Fibroblast of pulmonary artery (primary cell): ENCODE measurements at places on chromosomes 1 and 21.

DNA sequence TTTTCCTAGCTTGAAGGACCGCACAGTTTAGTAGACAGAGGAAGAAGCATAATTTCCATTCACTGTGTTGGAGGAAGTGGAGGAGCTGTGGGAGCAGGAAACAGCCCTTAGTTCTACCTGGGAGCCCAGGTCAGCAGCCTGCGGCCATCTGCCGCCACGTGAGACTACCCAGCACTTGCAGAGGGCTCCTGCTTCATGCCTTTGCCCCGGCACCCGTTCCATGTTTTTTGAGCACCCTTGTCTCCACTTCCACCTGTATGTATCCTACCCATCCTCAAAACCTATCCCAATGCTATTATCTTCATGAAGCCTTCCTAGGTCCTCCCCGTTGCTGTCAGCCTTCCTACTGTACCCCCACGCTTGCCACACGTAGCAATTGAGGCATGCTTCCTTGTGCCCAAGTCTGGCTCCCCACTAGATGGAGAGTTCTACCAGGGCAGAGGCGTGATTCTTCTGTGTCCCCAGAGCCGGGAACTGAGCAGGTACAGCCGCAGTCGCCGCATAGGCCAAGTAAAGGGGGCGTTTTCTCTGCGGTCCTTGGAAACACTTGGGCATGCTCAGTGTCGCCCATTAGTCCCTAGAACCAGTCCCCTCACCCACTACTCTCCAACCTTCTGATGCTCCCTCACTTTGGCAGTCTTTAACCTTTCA is 1.9 kb downstream of the SLC6A9 start:
- DNase-seq: no peak

GRCh38 chr1:202564958-202565495 is 145.2 kb downstream of the SYT2 start:
- DNase-seq: no peak

- peak; percentile 73 for DNase-seq
These were observed 6.9 kb upstream of the CGN start for GRCh38 chr1:151504252-151504651.

GRCh38 chr1:206415942-206416341 is 54.3 kb upstream of the IKBKE start:
- no peak for DNase-seq

GRCh38 chr1:218904416-218904815 is 269.3 kb upstream of the LYPLAL1 start:
- DNase-seq: peak; percentile 69

DNA sequence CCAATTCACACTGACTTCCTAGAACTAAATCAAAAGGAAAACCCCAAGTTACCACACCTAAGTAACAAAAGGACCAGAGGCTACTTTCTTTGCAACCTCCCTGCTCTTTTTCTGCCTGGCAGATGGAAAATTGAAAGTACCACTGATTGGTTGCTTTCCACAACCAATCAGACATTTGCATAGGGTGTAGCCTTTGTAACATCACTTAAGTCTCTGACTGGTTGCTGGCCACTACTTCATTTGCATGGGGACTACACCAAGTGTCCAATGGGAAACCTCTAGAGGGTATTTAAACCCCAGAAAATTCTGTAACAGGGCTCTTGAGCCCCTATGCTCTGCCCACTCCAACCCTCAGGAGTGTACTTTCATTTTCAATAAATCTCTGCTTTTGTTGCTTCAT is 365.0 kb downstream of the LTN1 start:
- no peak for DNase-seq

DNA sequence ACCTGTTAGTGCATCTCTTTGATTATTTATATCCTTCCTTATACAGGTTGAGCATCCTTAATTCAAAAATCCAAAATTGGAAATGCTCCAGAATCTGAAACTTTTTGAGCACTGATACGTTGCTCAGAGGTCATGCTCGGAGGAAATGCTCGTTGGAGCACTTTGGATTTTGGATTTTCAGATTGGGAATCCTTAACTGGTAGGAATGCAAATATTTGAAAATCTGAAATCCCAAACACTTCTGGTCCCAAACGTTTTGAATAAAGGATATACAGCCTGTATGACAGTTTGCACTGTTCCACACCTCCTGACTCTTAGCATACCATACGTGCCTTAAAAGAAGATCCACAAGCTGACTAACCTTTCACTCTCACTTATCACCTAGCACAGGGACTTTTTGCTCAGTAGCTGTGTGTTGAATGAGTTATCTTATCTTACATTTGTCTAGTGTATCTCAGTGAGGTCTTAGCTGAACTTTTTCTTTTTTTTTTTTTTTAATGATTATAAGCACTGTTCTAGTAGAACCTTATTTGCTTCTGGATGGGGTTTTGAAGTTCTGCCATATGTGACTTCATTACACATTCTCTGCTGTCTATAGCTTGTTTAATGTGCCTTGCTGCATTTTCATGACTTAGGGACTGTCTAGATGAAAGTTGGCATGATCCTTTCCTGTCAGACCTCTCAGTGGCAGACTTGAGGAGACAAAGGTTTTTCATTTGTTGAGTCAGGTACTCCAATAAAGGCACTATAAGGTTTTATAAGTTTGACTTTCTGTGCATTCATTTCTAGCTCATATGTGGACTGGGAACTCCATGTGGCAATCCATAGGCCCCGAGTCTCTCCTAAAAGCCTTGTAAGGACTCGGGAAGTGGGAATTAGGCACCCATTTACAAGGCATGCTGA is 21.6 kb downstream of the PTGFRN start:
- no peak for DNase-seq

DNA sequence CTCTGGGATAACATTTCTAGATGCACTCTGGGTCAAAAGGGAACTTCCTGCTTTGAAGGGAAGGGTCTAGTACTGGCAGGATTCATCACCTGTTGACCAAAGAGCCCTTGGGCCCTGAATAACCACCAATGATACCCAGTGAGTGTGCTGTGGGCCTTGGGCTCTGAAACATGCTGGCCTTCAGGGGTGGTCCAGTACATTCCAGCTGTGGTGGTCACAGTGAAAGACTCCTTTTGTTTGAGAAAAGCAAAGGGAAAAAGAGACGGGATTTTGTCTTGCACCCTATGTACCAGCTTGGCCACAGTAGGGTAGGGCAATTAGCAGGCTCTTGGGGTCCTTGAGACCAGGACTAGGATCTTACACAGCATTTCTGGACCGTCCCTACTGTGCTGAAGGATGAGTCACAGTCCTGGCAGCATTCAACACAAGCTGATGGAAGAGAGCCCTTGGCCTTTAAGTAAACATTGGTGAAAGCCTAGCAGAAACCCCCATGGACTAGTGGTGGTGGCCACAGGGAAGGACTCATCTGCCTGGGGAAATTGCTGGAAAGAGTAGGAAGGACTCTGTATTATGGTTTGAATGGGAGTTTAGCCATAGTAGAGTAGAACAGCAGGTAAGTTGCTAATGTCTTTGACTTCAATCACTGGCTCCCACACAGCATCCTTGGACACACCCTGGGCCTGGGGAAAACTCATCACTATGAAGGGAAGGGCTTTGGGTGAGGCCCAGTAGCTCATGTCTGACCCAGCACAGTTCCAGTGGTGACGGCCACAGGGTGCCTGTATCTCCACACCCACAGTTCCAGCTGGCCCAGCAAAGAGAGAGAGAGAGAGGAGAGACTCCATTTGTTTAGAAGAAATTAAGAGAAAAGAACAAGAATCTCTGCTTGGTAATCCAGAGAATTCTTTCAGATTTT is 87.5 kb downstream of the COL24A1 start:
- no peak for DNase-seq

DNA sequence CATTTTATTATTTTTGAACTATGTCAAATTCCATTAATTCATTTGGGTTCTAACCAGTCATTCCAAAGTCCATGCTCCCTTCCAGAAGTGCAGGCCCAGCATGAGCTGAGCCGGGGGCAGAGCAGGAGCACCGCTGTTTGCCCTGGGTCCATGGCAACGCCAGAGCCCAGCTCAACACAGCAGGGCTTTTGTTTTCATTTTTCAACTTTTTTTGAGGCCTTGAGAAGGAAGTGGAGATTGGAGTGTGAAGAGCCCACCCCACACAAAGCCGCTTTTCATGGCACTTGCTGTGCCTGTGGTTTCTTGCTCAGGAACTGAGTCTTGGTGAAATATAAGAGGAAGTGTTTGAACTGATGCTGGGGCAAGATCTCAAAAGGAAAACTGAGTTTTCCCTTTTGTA is 13.2 kb upstream of the PRMT2 start:
- no peak for DNase-seq

DNA sequence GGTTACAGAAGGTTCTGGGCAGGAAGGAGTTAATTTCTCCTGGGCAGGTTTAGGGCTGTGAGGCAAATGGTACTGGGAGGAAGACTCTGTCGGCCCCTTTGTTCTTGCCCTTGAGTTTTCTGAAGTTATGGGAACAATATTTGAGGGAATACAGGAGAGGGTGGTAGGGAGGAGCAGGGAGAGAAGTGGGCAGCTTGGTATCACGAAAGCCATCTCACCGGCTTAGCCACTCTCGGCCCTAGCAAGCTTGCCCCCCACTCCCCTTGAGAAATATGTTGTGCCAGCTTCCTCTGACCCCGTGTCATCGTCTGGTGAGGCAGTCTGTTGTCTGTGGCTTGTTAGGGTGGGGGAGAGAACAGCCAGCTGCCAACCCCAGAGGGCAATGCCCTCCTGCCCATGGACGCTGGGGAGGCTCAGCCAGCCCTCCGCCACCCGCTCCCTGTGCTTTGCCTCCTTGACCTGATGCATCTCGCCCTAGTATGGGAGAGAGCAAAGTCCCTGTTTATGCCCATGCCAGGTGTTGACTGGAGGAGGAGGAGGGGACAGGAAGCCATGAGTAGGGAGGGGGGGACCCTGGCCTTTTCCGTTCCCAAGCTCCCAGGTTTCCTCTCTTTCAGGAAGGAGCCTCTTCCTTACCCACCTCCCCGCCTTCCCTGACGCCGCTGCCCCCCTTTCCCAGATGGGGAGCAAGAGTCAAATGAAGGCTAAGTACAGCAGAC is 1.2 kb downstream of the EFNA1 start:
- peak; percentile 28 for DNase-seq

DNA sequence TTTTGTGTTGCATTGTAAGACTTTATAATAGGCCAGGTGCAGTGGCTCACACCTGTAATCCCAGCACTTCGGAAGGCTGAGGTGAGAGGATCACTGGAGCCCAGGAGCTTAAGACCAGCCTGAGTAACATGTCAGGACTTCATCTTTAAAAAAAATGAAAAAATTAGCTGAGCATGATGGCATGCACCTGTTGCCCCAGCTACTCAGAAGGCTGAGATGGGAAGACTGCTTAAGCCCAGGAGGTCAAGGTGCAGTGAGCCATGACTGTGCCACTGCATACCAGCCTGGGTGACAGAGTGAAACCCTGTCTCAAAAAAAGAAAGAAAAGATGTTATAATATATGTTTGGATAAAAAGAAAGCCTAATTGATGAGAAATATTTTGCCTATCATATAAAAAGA is 34.9 kb downstream of the HMCN1 start:
- DNase-seq: no peak

GRCh38 chr1:1407636-1408318 is 684 bp upstream of the MRPL20 start:
- peak; percentile 50 for DNase-seq

GRCh38 chr1:156892190-156893047 is 1.1 kb upstream of the PEAR1 start:
- DNase-seq: peak; percentile 92

DNA sequence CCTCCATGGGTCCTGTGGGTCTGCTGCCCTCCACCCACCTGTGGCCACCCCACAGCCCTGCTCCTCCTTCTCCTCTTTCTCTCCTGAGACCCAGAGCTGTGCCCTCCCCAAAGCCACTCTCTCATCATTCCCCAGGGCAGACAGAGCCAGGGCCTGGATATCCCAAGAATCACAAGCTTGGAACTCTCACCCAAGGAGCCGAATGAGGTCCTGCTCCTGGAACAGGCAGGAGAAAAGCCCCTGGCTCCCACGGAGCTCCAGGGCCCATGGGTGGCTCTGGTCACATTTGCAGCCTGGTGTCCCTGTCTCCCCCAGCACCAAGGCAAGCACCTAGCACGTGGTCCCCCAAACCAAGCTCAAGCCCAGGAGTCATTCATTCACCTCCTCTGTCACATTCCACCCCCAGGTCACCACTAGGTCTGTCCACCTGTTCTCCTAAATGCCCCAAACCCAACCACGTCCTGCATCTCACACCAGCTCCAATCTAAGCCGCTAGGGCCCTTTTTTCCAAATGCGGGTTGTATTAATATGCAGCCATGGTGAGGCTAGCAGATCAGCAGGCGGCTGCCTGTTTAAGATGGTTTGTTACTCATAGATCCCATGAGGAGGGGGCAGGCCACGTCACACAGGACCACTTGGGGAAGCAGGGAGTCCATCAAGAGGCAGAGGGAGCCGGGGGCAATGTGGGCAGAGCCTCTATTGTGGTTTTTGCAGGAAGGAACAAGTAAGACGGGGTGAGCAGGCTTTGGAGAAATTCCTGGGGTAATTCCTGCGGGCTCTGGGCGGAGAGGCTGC is 215.5 kb upstream of the VAMP3 start:
- DNase-seq: no peak

DNA sequence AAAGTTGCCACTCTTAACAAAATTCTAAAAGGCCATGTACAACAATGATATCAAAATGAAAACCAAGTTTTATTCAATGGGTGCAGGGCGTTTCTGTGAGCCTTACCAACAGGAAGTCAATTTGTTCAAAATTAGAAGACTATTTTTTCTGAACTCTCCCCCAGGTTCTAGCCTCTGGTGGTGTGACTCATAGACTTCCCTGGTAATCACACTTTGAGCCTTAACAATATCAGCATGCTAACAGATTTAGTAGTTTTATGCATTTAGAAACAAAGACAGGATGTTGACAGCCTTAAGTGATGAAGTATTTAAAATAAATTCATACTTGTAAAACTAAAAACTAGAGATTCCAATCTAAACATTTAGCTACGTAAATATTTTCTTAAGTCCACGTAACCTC is 88.4 kb downstream of the LRRC8C start:
- peak; percentile 64 for DNase-seq

DNA sequence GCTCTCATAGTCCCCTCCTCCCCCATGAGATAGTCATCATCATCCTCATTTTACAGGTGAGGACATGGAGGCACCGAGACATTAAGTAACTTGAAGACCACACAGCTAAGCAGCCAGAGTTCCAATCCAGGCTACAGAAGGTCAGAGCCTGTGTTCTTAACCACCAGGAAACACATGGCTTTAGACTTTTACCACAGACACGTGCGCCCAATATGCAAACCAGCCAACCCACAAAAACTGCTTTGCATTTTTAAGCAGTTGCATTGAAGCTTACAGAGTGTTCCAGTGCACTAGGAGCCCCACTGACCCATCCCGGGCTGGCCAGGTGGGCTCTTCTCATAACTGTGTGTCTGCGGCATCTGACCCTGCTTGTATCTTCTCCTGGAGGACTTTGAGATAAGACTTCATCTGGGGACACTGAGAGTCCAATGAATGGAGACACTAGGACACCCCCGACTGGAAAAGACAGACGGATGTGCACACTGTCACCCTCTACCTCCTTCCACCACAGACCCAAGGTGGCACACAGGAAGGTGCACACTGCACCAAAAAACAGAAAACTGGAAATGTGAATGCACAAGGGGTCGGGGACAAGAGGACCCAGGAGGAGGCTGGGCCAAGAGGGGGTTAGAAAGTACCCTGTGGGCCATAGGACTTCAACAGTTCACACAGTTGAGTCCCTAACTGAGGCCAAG is 56.4 kb downstream of the ETS2 start:
- no peak for DNase-seq

GRCh38 chr1:16191916-16192546 is 20.4 kb downstream of the ARHGEF19 start:
- no peak for DNase-seq

- DNase-seq: peak; percentile 91
These were observed 10.4 kb downstream of the JUN start for GRCh38 chr1:58773406-58773840.

GRCh38 chr1:96367791-96368190 is 353.8 kb upstream of the PTBP2 start:
- no peak for DNase-seq
